B cell (primary cell): ENCODE measurements at places on chromosomes 11 and 22. TPM values are rescaled to one million over a fixed set of nuclear protein-coding genes. Genes with fewer than 3 reads are reported as not detected.

IGF2 gene
- not detected in 2 replicates for total RNA-seq

DNA sequence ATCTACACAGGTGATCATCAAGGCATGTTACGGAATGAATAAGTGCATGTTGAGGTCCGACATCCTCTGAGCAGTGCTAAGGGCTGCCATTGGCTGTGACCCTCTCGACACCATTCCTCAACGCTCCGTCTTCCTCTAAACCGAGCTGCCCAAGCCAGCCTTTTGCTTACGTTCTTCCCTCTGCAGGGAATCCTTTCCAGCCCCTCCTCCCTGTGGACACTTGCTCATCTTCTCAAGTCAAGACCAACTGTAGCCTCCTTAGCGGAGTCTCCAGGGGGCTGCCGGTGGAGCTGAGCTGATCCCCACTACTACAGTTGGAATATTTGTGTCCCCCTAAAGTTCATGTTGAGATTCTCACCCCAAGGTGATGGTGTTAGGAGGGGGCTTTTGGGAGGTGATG is 781.0 kb downstream of the TBC1D22A start:
- no peak for DNase-seq

DNA sequence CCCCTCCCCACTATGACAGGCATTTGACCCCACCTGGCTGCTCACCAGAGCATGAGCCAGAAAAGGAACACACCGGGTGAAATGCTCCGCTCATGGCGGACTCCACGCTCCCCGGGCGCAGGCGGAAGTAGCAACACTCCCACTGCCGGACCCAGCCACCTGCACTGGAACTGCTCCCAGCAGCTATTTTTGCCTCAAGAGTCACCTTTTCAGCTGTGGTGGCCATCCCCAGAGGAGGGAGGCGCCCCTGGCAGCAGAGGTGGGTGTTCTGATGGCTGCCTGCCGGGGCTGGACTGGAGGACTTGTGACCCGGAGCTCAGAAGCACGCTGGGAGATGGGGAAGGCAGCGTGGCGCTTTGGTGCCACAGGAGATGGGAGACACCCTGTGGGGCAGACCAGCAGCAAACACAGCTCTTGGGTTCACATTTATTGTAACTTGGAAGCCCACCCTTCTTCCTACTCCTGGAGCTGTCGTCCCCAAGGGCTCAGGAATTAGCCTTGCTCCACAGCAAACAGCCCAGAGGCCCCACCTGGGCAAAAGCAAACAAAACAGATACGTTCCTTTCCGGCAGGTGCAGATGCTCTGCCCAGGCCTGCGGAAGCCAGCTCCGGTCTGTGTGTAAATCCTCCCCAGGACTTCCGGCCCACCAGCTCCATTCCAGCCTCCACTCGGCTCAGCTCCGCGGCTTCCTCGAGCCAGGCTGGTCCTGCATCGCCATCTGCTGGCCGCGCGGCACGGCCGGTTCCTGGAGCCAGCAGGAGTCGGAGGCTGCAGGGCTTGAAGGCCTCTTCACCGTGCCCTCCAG is 3.7 kb downstream of the RPS19BP1 start:
- peak; percentile 94 for DNase-seq

DNA sequence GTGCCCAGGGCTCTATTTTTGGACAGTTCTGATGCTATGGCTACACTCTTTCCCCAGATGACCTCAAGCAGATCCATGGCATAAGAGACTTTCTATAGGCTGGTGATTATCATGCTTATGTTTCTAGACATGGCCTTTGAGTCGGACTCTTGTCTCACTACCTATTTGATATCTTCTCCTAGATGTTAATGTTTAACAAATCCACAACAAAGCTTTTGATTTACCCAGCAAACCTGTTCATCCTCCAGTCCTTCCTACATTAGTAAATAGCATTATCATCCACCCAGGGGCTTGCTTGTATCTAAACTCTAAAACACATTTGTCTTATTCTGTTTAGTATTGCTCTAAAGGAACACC is 188.7 kb downstream of the CSNK2A3 start:
- no peak for DNase-seq

DNA sequence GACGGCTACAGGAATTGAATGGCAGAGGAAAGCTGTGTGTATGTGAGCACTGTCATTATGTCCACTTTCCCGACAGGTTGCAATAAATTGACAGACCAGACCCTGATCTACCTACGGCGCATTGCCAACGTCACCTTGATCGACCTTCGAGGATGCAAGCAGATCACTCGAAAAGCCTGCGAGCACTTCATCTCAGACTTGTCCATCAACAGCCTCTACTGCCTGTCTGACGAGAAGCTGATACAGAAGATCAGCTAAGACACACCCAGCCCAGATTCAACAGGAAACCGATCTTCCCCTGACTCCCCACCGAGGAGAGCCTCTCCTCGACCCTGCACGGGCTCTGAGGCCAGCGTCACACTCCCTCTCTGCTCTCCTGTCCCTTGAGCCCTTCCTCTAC is 11.5 kb upstream of the GRK2 start:
- no peak for DNase-seq

- peak; percentile 85 for DNase-seq
These were observed at the start of gene NRIP3 for GRCh38 chr11:9003573-9004182. Gene NRIP3 (minus strand): TSS chr11:9004001. CDS start chr11:9003935, 66 bp downstream.
